NAMALWA (cell line): ENCODE measurements at places on chromosomes 3 and 15.

GRCh38 chr3:28028554-28028953 is 212.9 kb upstream of the CMC1 start:
- no peak for DNase-seq

GRCh38 chr3:141367038-141367730 is 1.1 kb upstream of the ZBTB38 start:
- no peak for DNase-seq

DNA sequence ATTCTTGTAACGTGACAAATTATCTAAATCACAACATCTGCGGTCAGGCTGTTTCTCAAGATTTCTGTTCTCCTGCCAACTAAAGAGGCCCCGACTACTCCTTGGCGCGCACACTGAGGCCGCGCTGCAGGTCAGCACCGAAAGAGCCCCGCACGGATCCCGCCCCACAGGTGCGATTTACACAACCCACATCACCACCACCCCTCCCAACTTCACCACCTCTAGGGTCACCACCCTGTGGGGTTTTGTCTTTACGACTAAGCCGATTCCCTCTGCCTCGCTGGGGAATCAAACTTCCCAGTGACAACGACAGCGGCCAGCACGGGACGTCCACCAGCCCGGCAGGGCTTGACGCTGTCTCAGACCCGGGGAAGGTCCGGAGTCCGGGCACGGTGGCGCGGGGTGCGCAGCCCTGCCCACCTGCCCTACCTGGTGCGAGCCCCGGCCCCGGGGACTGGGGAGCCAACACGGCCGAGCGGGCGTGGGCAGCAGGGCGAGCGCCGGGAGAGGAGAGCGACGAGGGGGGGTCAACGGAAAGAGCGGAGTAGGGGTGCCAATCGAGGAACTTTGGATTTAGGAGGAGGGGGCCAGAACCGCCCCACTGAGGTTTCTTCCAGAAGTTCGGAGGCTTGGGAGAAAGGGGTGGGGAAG is 764 bp downstream of the UACA start:
- DNase-seq: no peak

- no peak for DNase-seq
These were observed 4.3 kb upstream of the LTF start for GRCh38 chr3:46468753-46469600.

DNA sequence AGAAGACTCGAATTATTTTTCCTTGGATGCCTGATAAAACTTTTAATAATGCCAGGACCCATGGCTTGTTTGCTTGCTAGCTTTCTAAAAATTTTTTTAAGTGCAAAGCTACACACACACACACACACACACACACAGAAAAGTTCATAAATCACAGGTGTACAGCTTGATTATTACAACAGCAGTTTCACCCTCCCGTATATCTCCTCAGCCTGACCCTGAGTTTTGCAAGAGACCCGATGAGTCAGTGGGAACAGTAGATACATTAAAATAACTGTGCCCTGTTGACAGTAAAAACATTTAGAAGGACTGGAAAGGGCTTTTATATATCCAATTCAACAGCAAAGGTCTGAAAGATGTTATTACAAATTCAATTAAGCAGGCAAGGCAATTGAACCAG is 46.7 kb downstream of the EMC4 start:
- no peak for DNase-seq

GRCh38 chr3:12462159-12462947 is 21.9 kb upstream of the TSEN2 start:
- no peak for DNase-seq

DNA sequence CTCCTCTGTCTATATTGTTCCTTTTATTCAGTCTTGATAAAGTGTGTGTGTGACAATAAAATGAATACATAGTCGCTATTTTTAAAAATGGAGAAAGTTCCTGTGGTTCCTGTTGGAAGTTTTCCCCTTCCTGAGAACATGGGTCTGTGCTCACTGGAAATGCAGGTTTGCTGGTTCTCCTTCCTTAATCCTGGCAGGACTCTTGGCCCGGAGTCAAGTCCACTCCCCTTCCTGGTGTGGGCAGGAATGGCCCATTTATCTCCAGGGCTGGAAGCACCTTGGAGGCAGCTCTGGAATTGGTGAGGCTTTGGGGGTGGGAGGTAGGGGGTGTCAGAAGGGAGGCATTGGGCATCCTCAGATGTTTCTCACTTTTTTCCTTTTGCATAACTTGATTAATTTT is 30.1 kb downstream of the FOXL2 start:
- no peak for DNase-seq

GRCh38 chr3:4644951-4645350 is 151.8 kb downstream of the ITPR1 start:
- no peak for DNase-seq

DNA sequence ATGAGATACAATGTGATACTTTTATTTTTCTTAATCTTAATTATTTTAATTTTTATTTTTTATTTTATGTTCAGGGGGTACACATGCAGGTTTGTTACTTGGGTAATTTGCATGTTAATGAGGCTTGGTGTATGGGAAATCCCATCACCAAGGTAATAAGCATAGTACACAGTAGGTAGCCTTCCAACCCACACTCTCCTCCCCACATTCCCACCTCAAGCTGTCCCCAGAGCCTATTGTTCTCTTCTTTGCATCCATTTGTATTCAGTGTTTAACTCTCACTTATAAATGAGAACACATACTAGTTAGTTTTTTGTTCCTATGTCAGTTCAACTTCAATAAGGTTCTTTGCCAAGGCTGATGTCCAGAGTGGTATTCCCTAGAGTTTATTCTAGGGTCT is 1375.4 kb downstream of the NSUN3 start:
- DNase-seq: no peak

GRCh38 chr3:71177375-71177774 is 406.2 kb downstream of the FOXP1 start:
- no peak for DNase-seq
